ENCODE measurements at places on chromosomes 7 and 10.

DNA sequence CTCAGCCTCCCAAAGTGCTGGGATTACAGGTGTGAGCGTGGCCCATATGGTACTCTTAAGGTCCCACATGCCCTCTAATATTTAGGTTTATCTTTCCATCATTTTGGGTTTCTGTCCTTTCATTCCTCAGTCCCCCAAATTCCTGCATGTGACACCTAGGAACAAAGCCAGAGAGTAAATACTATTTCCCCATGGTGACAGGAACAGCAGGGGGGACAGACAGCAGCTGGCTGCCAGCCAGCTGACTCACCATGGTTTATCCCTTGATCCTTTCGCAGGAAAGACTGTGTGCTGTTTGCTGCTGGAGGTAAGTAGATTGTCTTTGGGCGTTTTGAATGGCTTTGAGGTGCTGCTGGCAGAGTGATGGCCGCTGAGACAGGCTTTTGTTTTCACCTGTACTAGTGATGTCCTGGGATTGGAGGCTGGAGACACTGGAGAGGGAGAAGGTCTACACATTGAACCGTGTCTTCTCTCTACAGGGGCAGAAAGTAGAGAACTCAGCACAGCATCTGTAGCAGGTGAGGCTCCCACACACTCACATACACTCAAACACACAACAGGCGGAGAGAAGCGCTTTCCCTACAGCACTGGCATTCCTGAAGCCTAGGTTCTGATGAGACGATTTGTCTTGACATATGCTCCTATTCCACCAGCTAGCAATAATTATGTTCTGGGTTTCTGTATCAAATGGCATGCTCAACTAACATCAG, 83.7 kb upstream of the EFCAB10 start:
- peaks cover 36% of the 10 kb centered on the region for H3K36me3 ChIP-seq
- no peak overlapping the region for H3K4me3 ChIP-seq
- no peaks in the 10 kb centered on the region for H3K27me3 ChIP-seq
- H3K4me1 ChIP-seq: no peaks in the 10 kb centered on the region

GRCh38 chr7:135160098-135160857, 10.2 kb downstream of the CYREN start:
- no peak for DNase-seq
- H3K36me3 ChIP-seq: peaks cover 19% of the 10 kb centered on the region
- H3K4me1 ChIP-seq: peaks cover 20% of the 10 kb centered on the region
- H3K27me3 ChIP-seq: no peaks in the 10 kb centered on the region

- H3K27ac ChIP-seq: no peak overlapping the region
- H3K27me3 ChIP-seq: no peaks in the 10 kb centered on the region
- no peaks in the 10 kb centered on the region for H3K36me3 ChIP-seq
- DNase-seq: no peak
Observed at GRCh38 chr10:76572021-76572420, 1065.6 kb downstream of the KCNMA1 start.

DNA sequence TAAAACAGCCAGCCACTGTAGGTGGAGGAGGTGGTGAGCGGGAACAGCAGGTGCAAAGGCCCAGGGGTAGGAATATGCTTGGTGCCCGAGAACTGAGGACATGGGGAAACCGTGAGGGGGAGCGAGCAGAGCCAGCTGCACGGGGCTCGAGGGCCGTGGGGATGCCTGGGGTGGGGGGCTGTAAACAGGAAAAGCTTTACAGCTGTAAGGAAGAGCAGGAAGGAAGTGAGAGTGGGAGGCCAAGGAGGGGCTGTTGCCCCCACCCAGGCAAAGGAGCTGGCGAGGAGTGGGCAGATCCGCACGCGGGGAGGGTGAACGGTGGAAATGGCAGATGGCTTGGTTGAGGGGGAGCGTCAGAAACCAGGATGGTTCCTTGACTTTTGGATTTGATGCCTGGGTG, 34.4 kb downstream of the ZMIZ1 start:
- peaks cover 26% of the 10 kb centered on the region for H3K4me1 ChIP-seq
- no peak for DNase-seq
- H3K4me3 ChIP-seq: no peak overlapping the region
- no peaks in the 10 kb centered on the region for H3K36me3 ChIP-seq

DNA sequence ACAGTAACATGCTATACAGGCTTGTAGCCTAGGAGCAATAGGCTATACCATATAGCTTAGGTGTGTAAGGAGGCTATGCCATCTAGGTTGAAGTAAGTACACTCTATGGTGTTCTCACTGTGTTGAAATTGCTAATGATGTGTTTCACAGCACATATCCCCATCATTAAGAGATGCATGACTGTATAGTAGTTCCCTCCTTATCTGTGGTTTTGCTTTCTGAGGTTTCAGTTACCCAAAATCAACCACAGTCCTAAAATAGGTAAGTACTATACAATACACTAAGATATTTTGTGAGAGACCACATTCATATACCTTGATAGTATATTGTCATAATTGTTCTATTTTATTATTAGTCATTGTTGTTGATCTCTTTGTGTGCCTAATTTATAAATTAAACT, 12.7 kb downstream of the FZD1 start:
- DNase-seq: no peak
- no peaks in the 10 kb centered on the region for H3K4me1 ChIP-seq
- H3K27ac ChIP-seq: no peak overlapping the region
- H3K36me3 ChIP-seq: no peaks in the 10 kb centered on the region
- H3K4me3 ChIP-seq: no peak overlapping the region
- H3K27me3 ChIP-seq: no peaks in the 10 kb centered on the region

- no peaks in the 10 kb centered on the region for H3K27me3 ChIP-seq
- H3K4me1 ChIP-seq: no peaks in the 10 kb centered on the region
- no peak overlapping the region for H3K4me3 ChIP-seq
Observed at GRCh38 chr7:31079824-31080511, 27.9 kb downstream of the ADCYAP1R1 start.

DNA sequence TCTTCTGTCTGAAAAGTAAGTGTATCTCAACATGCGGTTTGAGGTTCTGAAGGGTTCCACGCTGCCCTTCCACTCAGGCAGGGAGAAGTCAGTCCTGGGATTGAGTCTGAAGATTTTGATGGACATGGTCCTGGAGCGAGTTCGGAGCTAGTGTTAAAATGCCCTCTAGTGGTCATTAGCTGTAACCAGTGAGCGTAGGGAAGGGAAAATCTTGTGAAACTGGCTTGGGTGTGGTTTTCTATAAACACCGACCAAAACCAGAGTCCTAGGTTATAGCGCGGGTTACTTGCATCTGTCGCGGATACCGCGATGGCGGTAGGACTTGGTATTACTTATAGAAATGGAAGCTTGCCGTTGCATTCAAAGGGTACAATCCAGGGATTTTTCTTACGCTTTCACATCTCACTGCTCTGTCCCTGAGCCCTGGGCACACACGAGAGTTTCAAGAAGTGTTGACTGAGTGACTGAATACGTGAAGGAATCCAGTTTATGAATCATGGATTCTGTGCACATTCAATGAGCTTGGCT, 348.2 kb upstream of the C7orf33 start:
- no peaks in the 10 kb centered on the region for H3K36me3 ChIP-seq
- no peaks in the 10 kb centered on the region for H3K4me1 ChIP-seq
- no peak overlapping the region for H3K27ac ChIP-seq
- H3K27me3 ChIP-seq: peaks cover 3% of the 10 kb centered on the region
- DNase-seq: no peak
- H3K4me3 ChIP-seq: no peak overlapping the region

- H3K4me1 ChIP-seq: no peaks in the 10 kb centered on the region
- H3K27me3 ChIP-seq: no peaks in the 10 kb centered on the region
- no peak for DNase-seq
- peaks cover 20% of the 10 kb centered on the region for H3K36me3 ChIP-seq
Observed at GRCh38 chr10:97380516-97380915, 20.6 kb downstream of the RRP12 start.

GRCh38 chr7:129642871-129643549, 31.5 kb downstream of the NRF1 start:
- H3K36me3 ChIP-seq: no peaks in the 10 kb centered on the region
- no peak overlapping the region for H3K27ac ChIP-seq
- no peak overlapping the region for H3K4me3 ChIP-seq
- H3K27me3 ChIP-seq: no peaks in the 10 kb centered on the region
- H3K4me1 ChIP-seq: no peaks in the 10 kb centered on the region

DNA sequence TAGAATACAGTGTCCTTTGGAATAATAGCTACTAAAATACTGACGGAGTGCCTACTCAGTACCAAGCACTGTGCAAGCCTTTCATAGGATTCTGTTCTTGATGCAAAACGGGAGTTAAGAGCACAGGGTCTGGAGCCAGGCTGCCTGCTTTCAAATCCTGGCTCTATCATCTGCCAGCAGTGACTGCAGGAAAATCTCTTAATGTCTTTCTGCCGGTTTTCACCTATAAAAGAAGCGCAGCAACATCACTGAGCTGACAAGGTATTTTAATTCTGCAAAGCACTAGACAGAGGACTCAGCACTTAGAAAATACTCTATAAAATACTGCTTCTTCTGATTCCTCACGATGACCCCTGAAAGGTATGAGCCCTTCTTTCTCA, 659 bp downstream of the FIGNL1 start:
- DNase-seq: no peak
- H3K4me1 ChIP-seq: peaks cover 4% of the 10 kb centered on the region
- H3K36me3 ChIP-seq: peaks cover 9% of the 10 kb centered on the region
- peak overlapping the region; percentile 67 for H3K4me3 ChIP-seq

DNA sequence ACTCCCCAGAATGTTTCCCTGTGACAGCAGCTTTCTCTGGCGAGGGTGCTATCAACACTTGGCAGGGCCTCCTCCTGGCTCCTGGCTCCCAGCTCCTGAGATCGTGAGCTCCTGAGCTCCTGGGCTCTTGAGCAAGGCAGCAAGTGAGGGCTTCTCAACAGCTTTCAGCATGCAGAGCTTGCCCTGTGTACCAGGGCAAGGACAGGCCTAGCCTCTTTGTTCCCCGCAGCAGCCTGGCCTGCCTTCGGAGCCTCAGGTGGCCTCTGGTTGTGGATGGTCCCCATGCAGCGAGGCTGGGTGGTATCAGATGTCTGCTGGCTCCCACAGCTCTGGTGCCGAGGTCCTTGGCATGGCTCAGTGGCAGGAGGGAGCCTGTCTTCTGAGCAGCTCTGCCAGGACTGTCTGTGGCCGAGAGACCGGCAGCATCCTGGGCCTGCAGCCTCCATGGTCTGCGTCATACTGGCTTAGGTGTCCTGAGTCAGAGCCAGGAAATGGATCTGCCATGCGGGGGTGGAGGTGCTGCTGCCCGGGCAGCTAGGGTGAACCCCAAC, 44.2 kb downstream of the ZMIZ1 start:
- peaks cover 10% of the 10 kb centered on the region for H3K4me1 ChIP-seq
- H3K36me3 ChIP-seq: peaks cover 9% of the 10 kb centered on the region
- DNase-seq: no peak
- H3K27ac ChIP-seq: no peak overlapping the region
- H3K4me3 ChIP-seq: no peak overlapping the region

DNA sequence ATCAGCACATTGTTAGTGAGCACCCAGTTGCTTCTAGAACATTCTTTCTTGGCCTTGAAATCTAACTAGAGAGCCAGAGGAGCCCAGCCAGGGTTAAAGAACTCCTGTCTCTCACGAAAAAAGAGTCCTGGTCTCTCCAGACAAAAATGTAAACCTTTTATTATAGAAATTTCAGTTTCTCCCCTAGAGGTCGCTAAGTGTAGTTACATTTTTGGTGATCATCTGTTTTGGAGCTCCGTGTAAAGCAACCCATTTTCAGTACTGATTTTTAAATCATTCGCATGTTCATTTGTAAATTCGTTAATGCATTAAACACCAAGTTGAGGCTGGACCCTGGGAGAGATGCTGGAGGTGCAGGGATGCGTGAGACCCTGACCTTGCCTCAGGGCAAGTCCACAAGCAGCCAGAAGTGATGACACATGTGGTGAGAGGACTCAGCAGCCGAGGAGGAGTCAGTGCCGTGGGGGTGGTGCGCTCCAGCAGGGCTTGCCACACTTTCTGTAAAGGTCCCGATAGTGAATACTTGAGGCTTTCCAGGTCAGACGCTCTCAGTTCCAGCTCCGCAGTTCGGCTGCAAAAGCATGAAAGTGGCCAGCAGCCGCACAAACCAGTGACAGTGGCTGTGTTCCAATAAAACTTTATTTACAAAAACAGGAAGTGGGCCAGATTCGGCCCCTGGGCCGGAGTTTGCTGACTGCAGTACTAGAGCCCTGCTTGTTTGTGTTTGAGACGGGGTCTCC, 578.6 kb upstream of the FOXK1 start:
- H3K4me1 ChIP-seq: no peaks in the 10 kb centered on the region
- H3K27ac ChIP-seq: no peak overlapping the region
- H3K4me3 ChIP-seq: no peak overlapping the region
- no peaks in the 10 kb centered on the region for H3K36me3 ChIP-seq

DNA sequence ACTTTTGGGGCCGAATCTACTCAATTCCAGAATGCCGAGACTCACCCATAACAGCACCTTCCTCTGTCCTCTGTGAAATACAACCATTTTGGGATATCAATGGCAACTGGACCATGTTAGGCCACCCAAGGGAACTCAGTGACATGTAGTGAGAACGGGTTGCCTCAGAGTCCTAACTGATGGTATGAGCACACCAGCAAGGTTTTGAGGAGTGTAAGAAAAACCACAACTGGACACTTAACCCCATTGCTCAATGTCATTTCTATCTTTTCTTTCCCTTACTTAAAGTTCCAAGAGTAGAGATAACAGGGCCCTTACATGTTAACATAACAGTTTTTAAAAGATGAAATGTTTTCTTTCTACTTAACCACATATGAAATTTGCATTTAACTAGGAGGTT, 67.1 kb downstream of the TNS3 start:
- no peak for DNase-seq
- H3K4me3 ChIP-seq: no peak overlapping the region
- no peaks in the 10 kb centered on the region for H3K27me3 ChIP-seq
- no peaks in the 10 kb centered on the region for H3K36me3 ChIP-seq

- no peak overlapping the region for H3K4me3 ChIP-seq
- H3K27me3 ChIP-seq: peaks cover 2% of the 10 kb centered on the region
- no peaks in the 10 kb centered on the region for H3K36me3 ChIP-seq
- DNase-seq: no peak
Observed at GRCh38 chr7:50479743-50480517, 29.8 kb upstream of the FIGNL1 start.

DNA sequence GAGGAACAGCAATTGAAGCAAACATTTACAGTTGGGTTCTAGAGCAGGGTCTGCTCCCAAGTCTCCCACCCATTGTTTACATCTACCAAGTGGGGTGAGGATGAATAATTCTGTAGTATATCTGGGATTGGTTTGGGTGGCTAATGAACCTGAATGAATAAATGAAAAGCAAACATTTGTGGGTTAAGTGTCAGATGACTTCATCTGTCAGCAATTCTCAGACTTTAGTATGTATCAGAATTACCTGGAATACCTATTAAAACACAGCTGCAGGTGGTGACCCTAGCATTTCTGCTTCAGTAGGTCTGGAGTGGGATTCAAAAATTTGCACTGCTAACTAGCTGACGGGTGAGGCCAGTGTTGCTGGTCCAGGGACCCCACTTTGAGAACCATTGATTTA, 18.0 kb upstream of the NPVF start:
- H3K36me3 ChIP-seq: no peaks in the 10 kb centered on the region
- H3K27ac ChIP-seq: no peak overlapping the region
- no peaks in the 10 kb centered on the region for H3K4me1 ChIP-seq
- no peak for DNase-seq
- no peaks in the 10 kb centered on the region for H3K27me3 ChIP-seq
- H3K4me3 ChIP-seq: no peak overlapping the region

All from effector memory CD4-positive, alpha-beta T cell (primary cell).